ENCODE measurements at places on chromosomes 12 and 14. TPM values are rescaled to one million over a fixed set of nuclear protein-coding genes. Genes with fewer than 3 reads are reported as not detected.

Gene ADAM21
- 0.33 TPM for total RNA-seq

Gene C14orf132
- 2.8 TPM for total RNA-seq

Gene KLHL33
- 0.17 TPM for total RNA-seq

Gene KERA
- not detected for total RNA-seq

Gene NAA30
- 34.7 TPM for total RNA-seq

Gene STYK1
- total RNA-seq: 4.6 TPM

Gene DLGAP5
- 11.6 TPM for total RNA-seq

Gene ACRBP
- total RNA-seq: 1.5 TPM

Gene SIX1
- 0.17 TPM for total RNA-seq

Gene RTL1
- not detected for total RNA-seq

Gene EIF2S3B
- total RNA-seq: 1.0 TPM

Gene NXPH4
- total RNA-seq: 0.51 TPM

Gene RNASE1
- 64.0 TPM for total RNA-seq

Gene AVPR1A
- total RNA-seq: under 0.01 TPM

Gene PSMA6
- 203 TPM for total RNA-seq

Gene ERG28
- total RNA-seq: 7.6 TPM

Gene SLC17A8
- not detected for total RNA-seq

Gene CLEC4D
- total RNA-seq: not detected

Gene TAS2R7
- total RNA-seq: not detected

Gene OR4E2
- not detected for total RNA-seq

Gene ACOT6
- total RNA-seq: not detected

Gene HPD
- total RNA-seq: not detected

Gene KRT79
- not detected for total RNA-seq

Gene SSPN
- total RNA-seq: 0.34 TPM

Gene TAS2R9
- total RNA-seq: not detected

Gene CLEC4C
- not detected for total RNA-seq

Gene ANKRD33
- total RNA-seq: 0.19 TPM

Gene GCN1
- 166 TPM for total RNA-seq

Gene RD3L
- not detected for total RNA-seq

Gene PRPH
- total RNA-seq: not detected

Gene AP1G2
- 29.6 TPM for total RNA-seq

Gene COX6A1
- 363 TPM for total RNA-seq

Gene EIF4B
- total RNA-seq: 1,351 TPM

Gene SLC24A4
- total RNA-seq: 0.14 TPM

Gene TMPO
- total RNA-seq: 143 TPM

Gene CLMN
- 1.5 TPM for total RNA-seq

Measured in dermis blood vessel endothelial cell (primary cell).